Smooth muscle cell of the brain vasculature (primary cell): ENCODE measurements at places on chromosomes 11 and 22.
A peak's percentile ranks its signal among the peaks of the same experiment; 100 is the strongest.

DNA sequence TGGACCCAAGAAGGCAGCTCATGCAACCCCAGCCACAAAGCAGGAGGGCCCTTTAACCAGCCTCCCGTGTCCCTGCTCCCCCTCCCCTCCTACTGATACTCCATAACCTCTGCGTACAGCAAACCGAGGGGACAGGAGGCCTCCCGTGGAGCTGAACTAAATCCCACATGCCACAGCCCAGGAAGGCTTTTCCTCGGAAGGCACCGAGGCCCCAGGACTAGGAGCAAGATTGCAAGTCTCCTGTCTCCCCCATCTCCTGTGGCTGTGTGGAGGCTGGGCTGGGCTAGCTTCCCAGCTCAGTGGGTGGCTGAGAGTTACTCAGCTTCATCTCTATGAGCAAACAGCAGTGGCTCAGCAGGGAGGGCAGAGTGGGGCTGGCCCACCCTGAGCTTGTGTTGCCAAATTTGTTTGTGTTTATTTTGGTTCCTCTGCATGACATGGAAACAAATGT lies 62.7 kb upstream of the NECTIN1 start:
- DNase-seq, result peak; percentile 59

- DNase-seq, result no peak
Observed at GRCh38 chr11:21411104-21411503, 741.7 kb downstream of the NELL1 start.

- no peak for DNase-seq
Observed at GRCh38 chr11:123977731-123978347, at the start of gene OR10S1. Gene OR10S1, minus strand, starts transcription at chr11:123977781. Its CDS starts 117 bp downstream, at chr11:123977664.

- no peak for DNase-seq
Observed at GRCh38 chr22:39527481-39527961, 5.0 kb downstream of the RPS19BP1 start.

DNA sequence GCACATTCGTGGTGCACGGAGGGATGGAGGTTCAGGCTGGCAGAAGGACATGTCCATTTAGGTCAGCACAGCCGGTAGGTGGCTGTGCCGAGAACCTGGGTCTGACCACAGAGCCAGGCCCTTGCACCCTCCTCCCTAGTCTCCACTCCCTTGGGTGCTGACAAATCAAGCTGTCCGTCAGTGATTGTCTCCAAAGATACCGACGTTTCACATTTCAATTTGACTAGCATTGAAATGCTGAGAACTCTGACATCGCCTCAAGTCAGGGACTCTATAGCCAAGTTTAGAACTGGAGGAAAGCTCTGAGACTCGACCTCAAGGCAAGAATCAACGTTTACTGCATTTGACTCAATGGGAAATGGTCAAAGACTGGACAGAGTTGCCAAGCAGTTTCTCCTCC lies 1321.1 kb downstream of the TBC1D22A start:
- DNase-seq, result no peak

- DNase-seq, result no peak
Observed at GRCh38 chr11:123448823-123449222, 18.8 kb downstream of the GRAMD1B start.

- DNase-seq, result no peak
Observed at GRCh38 chr11:69509846-69510390, 28.5 kb downstream of the LINC01488 start.

GRCh38 chr22:17980638-17981051 lies 43.7 kb downstream of the MICAL3 start:
- no peak for DNase-seq

- DNase-seq, result no peak
Observed at GRCh38 chr11:33773404-33773986, 825 bp downstream of the FBXO3 start.

- DNase-seq, result no peak
Observed at GRCh38 chr11:2525166-2525861, 80.5 kb downstream of the KCNQ1 start.

DNA sequence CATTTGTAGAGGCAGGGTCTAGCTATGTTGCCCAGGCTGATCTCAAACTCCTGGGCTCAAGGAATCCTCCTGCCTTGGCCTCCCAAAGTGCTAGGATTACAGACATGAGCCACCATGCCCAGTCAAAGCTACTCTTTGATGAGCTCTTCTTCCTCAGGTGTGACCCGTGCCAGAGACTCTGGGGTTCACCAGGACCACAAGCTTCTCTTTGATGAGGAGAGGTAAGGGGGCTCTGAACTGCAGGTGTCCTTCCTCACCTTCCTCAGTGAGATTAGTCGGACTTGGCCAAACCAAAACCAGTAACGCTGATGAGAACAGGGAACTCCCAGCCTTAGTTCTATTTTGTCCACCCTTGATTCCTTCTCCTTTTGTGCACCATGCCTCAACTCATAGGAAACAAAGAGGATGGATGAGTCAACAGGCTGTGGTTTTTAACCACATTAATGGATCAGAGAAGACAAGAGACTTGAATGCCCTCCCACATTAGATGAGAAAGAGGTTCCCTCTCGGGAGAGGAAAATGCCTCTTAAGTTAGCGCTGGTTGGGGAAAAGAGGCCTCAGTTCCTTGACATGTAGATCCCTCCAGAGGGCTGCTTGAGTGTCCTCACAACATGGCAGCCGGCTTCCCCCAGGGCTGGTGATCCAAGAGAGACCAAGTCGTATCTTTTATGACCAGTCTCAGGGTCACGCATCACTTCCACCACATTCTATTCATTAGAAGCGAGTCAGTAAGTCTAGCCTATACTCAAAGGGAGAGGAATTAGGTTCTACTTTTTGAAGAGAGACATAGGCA lies 25.7 kb upstream of the CTR9 start:
- DNase-seq, result no peak

DNA sequence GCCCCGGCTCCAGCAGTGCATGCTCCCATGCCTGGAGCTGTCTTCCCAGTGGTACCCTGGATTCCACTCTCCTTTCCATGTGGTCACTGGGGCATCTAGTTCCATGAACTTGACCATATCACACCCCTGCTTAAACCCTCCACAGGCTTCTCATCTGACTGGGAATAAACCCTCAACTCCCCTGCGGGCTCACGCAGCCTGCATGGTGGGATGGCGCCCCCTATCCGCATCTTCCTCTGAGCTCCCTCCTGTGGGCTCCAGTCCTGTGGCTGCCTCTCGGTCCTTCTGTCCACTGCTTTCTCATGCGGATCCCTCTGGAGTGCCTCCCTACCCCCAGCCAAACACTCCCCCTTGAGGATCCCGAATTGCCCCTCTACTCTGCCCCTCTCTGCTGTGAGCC lies 41.4 kb upstream of the TTLL12 start:
- DNase-seq, result no peak

DNA sequence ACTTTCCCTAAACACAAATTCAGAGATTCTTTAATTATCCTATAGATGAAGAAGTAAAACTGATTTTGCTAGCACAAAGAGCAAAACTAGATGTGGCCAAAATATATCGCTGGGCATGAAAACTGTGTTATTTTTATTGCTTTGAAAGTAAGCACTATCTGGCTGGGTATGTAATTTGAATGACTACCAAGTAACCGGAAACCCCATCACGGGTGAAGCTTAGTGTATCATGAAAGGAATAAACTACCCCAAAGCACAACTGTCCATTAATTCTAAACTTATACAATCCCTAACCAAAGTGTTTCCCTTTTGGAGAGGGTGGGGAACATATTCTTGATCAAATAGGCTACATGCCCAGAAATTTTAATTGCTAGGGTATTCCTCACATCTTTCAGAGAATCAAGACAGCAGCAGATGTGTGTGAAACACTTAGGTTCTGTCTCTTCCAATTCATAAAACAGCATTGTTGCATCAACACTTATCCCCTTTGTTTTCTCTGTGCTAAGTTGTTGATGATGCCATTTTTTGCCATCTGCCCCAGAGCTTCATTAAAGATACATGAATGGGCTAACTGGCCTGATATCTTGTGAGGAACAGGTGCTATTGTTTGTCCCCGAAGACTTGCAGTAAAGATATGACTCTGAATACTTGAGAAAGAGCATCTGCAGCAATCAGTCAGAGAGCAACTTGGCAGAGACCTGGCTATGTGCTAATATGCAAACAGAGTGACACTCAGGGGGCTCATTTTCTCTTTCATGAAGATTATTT lies 238.2 kb downstream of the SOX6 start:
- no peak for DNase-seq

DNA sequence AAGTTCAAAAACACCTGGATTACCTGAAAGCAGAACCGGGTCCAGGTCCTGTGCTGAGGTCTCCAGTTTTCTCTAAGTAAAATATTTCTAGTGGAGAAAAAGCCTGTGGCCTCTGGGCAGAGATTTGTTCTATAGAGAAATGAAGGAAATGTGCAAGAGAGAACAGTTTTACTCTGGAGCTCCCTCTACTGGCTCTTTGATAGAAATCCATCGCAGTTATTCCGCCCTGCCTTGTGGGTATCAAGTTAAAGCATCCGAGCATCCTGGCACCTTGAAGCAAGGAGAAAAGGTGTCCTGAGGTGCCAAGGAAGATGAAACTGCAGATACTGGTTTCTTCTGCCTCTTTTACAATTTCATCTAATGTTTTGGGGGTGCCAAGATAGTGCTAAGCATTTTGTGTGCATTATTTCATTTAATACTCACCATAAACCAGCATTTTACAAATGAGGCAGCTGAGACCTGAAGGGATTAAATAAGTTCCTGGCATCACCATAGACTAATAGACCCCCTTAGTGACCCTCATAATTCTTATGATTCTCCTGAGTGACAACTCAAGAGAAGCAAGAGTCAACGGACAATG lies 113.1 kb upstream of the HSD17B12 start:
- no peak for DNase-seq

- DNase-seq, result no peak
Observed at GRCh38 chr11:129785383-129786111, 30.1 kb upstream of the TMEM45B start.

- DNase-seq, result no peak
Observed at GRCh38 chr11:129828301-129828836, 12.7 kb downstream of the TMEM45B start.

DNA sequence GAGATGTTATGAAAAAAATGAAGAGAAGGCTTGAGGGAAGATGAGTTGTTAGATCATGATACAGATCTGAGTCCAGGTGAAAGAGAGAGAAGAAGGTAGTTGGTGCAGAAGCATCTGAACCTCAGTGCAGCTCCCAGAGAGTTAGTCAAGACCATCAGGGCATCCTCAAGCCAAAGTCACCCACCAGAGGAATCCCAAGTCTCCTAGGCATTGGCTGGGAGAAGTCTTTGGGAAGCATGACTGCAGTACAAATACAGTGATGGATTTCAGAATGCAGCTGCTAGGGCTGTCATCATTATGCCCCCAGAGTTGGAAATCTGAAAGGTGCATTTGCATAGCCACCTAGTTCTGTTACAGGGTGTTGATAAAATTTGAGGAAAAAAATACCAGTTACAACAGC lies 59.7 kb upstream of the GALNT18 start:
- no peak for DNase-seq

DNA sequence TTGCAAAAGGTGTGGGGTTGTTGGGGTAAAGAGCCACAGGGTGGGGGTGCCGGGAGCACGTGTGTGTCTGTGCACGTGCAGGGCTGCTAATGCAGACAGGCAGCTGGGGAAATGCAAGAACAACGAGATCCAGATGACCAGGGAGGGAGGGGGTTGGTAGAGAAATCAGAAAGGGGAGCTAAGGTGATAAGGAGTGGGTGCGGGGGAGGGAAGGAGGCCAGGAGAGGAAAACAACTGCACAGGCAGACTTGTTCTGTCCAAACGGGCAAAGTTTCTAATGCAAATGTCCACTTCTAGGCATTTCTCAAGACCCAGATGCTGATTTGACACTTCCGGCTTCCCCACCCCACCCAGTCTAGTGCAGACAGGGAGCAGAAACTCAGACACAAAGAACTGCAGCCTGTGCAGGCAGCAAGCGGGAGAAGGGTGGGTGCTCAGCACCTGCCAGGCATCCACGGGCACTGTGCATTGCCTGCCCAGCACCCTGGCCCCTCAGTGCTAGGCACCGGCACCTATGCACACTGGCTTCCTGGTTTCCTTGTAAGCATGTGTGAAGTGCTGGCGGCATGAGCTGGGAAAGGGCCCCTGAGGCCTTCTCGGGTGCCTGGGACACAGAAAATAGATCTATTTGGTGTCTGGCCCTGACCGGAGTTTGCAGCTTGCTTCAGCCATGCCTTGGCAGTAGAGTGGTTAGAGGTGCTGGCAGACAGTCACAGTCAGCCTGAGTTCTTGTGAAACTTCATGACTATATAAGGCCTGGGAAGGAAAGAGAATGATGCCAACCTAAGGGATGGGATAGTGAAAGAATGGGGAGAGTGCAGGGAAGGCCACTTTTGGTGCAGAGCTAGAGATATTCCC lies 220.1 kb upstream of the SORL1-AS1 start:
- no peak for DNase-seq

- DNase-seq, result no peak
Observed at GRCh38 chr22:39130152-39130704, 22.3 kb downstream of the CBX7 start.

GRCh38 chr22:30970356-30970746 lies 1.3 kb downstream of the TUG1 start:
- no peak for DNase-seq

DNA sequence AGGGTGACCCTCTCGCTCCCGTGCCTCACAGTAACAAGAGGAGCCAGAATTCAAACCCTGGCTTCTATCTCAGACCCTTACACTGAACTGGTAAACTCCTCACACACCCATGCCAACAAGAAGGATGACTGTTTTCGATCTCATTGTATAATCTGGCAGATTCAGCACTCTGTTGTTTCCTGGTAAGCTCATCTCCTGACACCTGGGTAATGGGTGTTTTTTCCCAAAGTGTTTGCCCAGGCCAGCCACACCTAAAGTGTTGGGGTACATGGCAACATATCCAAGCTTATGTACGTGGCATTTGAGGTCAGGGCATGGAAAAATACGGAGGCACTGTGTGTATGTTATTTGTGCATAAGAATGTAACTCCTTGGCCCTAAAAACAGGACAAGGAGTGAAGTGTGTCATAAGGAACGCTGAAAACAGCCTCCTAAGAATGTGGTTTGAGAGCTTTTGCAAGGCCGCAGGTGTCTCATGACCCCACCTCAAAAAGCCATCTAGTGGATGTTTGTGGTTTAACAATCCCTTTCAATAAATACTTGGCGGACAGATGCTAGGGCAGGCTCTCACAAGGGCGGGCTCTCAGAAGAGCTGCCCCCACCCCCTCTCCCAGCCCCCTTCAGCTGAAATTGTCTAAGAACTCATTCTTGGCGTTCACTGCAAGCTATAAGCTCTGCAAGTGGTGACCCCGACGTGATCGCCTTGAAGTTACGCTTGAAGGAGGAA lies at the start of gene MS4A15:
Gene MS4A15 (plus strand): TSS at position 561 of the 726 bp plus-strand sequence. CDS start 6,867 bp downstream, outside the sequence.
- no peak for DNase-seq

DNA sequence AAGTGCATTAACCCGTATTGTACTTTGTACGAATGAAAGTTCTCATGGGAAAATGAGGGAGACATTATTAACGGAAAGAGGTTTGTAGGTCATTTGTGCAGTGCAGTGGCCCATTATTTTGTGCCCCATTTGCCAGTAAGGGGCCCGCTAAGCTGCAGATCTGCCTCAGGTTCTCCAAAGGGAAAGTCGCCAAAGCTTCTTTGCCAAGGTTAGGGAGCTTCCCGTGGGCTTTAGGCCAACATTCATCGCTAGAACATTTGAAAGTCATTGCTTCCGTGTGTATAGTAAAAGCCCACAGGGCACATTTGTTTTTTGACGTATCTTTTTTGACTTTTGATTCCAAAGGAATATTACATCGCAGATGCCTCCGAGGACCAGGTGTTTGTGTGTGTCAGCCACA lies 61.0 kb upstream of the SORL1-AS1 start:
- DNase-seq, result no peak

GRCh38 chr11:117870103-117870952 lies 6.1 kb downstream of the FXYD6 start:
- DNase-seq, result no peak

GRCh38 chr11:86068138-86068871 lies 579 bp downstream of the PICALM start:
- DNase-seq, result no peak

GRCh38 chr11:127345819-127346459 lies 345.4 kb upstream of the KIRREL3 start:
- DNase-seq, result no peak
